ENCODE measurements at places on chromosomes 1 and 21.

DNA sequence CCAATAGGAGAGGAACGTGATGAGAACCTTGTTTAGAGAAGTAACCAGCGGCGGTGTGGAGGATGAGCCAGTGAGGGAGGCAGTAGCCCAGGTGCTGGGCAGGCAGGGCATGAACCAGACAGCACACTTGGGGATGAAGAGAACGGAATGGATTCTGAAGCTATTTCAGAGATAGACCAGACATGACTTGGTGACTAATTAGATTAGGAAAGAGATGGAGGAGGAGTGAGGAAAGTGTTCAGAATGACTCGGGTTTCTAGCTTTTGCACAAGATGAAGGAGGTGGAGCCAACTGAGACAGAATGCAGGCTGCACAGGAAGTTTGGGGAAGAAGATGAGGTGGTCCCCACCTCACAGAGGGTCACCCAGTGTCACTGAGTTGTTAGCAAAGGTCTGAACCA lies 5.1 kb downstream of the PEF1 start:
- no peak for DNase-seq

- no peak for DNase-seq
Measured at GRCh38 chr1:155070158-155070621, 6.7 kb downstream of the EFNA4 start.

- no peak for DNase-seq
Measured at GRCh38 chr1:4549930-4550329, 104.5 kb upstream of the AJAP1 start.

- no peak for DNase-seq
Measured at GRCh38 chr1:150271291-150271959, 1.2 kb upstream of the C1orf54 start.

- no peak for DNase-seq
Measured at GRCh38 chr1:15620155-15620545, 2.9 kb downstream of the DDI2 start.

DNA sequence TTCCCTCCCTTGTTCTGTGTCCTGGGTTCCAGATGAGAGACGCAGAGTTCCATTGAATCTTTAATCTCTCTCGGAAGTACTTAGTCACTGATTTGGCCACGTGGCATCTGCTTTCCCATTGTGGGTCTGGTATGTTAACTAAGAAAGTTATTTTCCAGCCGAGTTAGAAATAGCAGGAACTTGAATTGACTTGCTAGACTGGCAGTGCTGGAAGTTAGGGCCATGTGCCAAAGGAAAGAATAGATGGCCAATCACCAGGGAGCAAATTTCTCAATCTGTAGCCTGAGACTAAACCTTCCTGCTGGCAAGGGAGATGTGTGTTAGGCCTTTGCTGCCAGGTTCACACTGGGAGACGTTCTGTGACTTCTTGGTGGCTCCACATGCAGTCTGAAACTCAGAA lies 24.2 kb upstream of the SLFNL1 start:
- no peak for DNase-seq

- DNase-seq, result peak; percentile 32
Measured at GRCh38 chr21:46392921-46393320, 65.8 kb upstream of the DIP2A start.

DNA sequence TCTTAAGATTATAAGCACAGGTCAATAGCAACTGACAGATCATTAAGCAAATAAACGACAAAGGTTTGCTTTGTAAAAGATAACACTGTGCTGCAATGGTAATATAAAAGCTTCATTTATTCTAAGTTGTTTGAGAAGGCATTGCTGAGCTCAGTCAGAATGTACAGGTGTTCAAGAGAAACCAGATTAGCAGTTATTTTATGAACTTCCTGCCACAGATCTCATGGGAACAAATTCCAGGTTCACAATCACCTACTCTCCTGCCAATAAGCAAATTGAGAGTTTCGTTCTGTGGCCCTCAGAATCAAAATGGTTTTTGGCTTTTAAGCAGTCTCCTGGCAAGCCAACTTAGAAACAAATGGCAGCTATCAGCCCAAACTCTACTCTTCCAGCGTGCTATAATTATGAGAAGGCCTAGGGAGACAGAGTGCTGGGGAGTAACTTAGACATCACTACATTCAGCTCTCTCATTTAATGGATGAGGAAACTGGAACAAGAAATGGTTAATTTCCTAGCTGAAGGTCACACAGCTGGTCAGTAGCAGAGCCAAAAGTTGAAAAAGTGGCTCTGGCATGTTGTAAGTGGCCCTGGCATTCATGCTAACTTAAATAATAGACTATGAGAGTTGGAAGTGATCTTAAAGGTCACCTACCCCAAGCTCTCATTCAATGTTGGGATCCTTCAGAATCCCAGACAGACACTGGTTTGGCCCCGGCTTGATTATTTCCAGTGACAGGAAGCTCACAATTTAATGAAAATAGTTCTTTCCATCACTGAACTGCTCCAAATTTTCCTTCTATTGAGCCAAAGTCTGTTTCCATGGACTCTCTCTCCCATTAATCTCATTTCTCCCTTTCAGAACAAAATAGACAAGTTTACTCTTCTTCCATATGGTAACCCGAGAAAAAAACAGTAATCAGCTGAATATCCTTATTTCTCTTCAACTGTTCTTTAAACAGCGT lies 82.6 kb upstream of the EDEM3 start:
- DNase-seq, result no peak

- DNase-seq, result no peak
Measured at GRCh38 chr21:36203603-36203889, 46.9 kb downstream of the DOP1B start.

DNA sequence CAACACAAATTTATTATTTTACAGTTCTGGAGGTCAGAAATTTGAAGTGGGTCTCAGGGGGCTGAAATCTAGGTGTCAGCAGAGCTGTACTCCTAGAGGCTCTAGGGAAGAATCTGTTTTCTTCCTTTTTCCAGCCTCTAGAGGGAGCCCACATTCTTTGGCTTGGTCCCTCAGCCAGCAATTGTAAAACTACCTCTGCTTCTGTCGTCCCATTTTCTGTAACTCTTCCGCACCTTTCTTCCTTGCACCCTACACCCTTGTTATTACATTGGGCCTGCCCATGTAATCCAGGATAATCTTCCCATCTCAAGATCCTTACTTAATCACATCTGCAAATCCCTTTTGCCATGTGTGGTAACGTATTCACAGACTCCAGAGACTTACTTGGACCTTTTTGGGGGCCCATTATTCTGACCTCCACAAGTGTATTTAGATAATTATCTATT lies 24.8 kb upstream of the THEM4 start:
- peak; percentile 72 for DNase-seq

- DNase-seq, result no peak
Measured at GRCh38 chr21:14547834-14548513, 1.9 kb upstream of the SAMSN1 start.

DNA sequence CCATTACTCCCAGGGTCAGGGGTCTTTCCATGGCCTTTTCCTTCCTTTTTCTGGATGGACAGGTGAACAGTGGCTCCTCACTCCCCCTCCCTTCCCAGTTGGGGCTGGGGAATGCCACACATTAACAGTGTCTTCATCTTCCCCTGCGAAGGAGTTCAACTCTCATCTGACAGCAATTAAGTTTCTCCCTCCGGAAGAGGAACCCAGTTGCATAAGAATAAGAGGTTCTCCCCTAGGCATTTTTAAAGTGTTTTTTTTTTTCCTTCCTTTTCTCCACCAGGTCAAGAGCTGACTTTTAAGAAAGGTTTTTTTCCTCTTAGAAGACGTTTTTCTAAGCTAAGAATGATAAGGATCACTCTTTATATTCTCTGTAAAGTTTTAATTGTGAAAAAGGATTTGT lies 42.3 kb upstream of the FASLG start:
- no peak for DNase-seq

- no peak for DNase-seq
Measured at GRCh38 chr1:7463526-7463925, 307.6 kb upstream of the VAMP3 start.

Measured in NCI-H1694 treated with DMSO at 0.1 percent for 48 hours (cell line).